ENCODE measurements at places on chromosomes 12 and 14.

DNA sequence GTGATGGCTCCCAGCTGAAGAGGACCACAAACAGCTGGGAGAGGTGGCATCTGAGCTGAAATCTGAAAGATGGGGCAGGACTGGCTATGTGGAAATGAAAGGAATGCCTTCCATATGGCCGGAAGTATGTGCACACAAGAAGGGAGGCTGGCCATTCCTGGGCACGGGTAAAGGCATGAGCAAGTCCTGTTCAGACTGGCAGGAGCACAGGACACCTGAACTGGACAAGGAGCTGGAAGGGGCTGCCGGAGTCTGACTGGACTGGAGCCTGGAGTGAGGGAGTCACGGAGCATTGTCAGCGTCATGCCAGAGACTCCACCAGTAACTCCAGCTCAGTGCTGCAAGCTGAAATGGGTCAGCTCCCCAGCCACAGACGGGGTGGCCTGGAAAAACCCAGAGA lies 11.9 kb upstream of the TC2N start:
- no peak for DNase-seq

DNA sequence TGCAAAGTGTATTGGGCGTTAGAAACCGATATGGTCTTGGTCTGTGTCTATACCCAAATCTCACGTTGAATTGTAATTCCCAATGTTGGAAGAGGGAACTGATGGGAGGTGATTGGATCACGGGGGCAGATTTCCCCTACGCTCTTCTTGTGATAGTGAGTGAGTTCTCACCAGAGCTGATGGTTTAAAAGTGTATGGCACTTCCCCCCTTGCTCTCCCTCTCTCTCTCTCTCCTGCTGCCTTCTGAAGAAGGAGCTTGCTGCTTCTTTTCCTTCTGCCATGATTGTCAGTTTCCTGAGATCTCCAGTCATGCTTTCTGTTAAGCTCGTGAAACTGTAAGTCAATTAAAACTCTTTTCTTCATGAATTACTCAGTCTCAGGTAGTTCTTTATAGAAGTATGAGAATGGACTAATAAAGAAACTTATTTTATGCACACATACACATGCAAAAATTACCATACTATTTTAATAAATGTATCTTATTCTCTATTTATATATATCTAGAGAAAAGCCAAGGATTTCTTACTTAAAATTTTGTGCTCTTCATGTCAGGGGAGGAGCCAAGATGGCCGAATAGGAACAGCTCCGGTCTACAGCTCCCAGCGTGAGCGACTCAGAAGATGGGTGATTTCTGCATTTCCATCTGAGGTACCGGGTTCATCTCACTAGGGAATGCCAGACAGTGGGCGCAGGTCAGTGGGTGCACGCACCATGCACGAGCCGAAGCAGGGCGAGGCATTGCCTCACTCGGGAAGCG lies 1891.0 kb upstream of the FLRT2 start:
- no peak for DNase-seq

- DNase-seq, result no peak
Measured at GRCh38 chr14:36217732-36218131, 41.2 kb upstream of the PTCSC3 start.

GRCh38 chr12:40439771-40440492 lies 215.1 kb downstream of the LRRK2 start:
- no peak for DNase-seq

GRCh38 chr12:115335594-115335993 lies 651.6 kb upstream of the TBX3 start:
- no peak for DNase-seq

DNA sequence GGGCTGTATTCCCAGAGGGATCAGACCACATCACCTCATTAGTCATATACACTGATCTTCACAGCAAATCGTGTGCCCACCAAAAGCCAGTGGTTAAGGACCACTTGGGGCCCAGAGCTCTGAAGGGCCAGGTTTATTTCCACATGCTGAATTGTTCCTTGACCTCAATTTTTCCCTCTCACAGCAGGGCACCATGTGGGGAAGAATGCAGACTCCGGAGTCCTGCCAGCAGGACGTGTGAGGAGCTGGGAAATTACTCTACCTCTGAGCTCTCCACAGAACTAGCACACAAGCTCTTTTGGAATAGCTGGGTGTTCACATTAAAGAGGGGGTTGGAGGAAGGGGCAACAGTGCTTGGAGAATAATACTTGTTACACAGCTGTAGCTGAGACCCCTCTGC lies 57.6 kb upstream of the SEL1L start:
- DNase-seq, result no peak

DNA sequence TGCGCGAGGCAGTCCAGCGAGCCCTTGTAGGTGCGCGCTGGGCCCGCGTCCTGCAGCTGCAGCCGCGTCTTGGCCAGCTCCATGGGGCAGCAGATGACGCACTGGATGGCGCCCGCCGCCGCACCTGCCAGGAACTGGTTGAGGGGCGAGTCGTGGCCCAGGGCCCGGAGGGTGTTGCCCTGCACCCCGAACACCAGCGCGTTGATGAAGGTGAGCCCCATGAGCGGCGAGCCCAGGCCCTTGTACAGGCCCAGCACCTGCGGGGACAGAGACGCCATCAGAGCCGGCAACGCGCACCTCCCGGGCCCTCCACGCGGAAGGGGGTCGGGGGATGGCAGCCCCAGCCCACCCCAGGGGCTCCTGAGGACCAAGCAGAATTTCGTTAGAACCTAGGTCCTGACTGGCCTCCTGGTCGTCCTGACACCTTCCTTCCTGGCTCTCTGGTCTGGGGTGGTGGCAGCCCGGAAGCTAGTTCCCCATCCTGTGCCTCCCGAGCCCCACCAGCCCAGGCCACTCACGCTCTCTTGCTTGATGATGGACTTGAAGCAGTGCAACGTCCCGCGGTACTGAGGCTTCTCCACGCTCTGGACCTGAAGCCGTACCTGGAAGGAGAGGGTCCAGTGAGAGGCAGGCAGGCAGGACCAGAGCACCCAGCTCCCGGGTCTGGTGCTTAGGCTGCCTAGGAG lies 13.3 kb downstream of the SLC25A29 start:
- DNase-seq, result no peak

DNA sequence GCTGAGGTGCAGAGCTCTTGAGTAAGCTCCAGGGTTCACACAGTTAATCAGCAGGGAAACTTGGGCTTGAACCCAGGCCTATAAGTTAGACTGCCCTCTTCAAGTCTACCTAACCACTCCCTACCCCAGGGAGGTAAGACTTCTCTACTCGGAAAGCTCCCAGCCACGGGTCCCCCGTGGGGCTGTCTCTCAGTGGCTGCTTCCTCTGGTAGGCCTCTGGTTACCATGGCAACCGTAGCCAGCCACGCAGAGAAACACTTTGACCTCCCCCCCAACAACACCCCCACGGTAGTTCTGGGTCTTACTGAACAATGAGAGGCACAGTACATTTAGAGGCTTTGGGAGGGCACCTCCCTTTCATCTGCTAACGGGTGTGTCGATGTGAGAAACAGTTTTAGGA lies 245.2 kb downstream of the AACS start:
- no peak for DNase-seq

DNA sequence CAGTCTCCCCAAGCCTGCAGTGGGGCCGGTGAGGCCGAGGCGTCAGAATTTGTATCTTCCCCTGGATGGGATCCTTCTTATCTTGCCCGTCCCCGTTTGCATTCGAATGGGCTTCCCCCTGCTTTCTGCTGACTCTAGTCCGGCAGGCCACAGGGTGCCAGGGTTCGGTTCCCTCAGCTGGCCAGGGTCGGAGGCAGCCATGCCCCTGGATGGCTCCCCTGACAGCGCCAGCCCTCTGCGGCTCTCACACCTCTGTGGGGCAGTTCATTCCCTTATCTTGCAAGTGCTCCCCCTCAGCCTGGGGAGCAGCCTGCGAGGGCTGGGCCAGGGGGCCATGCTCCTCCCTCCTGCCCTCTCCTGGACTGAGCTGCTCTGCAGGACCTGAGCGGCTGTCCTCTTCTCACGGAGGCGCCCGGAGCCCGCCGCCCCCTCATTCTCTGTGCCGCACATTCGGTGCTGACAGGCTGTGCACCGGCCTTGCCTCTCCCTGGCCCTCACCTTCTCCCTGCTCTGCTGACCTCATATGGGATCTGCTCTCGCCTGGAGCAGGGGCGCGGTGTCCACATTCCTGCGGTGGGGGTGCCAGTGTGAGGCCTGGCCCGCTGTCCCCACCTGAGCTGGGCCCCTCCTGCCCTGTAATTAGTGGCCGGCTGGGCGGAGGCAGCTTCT lies 32.8 kb downstream of the KIF26A start:
- DNase-seq, result no peak

DNA sequence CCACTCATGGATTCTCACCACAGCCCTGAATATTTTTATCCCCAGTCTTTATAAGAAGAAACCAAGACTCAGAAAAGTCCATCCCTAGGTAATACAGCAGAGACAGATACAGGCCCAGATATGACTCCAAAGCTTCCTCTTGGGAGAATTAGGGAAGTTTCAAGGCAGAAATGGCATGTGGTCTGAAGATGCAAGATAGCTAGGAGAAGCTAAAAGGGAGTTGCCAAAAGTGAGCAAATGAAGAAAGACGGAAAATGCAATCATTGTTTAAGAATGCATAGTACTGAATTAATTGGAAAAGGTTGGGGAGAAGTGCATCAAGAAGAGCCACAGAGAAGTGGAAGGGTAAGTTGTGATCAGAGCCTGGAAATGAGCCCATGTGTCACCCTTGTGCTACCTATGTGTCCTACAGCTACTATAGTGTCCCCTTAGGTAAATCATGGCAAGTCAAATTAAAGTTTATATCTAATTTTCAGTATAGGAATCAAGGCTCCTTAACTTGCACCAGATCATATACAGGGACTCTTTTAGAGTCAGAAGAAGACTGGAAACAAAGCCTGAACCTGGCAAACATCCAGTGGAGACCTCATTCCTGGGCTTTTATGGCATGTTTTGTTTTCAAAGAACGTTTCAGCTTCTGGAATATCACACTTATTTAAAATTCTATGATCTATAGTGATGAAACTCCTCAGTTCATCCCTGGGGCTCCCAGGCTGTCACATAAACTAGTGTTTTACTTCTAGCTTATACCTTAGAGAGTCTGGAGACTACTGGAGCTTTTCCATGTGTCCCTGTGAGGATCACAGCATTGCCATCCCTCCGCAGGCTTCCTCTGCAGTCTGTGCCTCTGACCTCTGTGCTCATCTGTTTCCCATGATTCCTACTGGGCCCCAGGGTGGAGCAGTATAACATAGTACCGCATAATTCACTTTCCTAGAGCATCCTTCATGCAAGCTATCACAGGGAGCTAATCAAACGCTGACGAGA lies 189.0 kb upstream of the CDKN3 start:
- DNase-seq, result no peak

GRCh38 chr14:62711351-62712023 lies 333.8 kb downstream of the KCNH5 start:
- DNase-seq, result no peak

DNA sequence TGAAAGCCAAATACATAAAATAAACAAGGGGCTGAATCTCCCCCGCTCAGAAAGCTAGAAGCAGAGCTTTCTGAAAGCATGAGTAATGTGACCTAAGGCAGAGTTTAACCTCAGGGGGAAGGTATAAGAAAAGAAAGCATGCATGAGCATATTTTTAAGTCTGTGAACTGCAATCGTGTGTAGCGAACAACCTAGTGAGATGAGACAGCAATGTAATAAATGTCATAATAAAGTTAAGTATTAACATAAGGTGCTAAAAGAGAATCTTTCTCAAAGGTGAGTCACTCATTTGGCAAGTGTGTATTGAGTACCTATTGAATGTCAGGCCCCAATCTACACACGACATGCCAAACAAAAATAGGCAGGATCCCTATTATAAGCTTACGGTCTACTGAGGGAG lies 14.2 kb upstream of the WDR20 start:
- DNase-seq, result no peak

DNA sequence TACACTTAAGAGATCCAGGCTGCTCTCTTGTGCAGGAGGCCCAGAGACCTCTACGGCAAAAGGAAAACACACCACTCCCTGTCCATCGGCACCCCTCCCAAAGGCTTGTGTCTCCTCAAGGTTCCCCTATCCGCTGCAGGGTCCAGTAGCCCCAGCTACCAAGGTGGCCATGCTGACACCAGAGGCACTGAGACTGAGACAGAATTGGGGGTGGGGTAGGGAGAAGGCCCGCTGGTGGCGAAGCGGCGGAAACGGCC lies 590 bp downstream of the DDIT3 start:
- DNase-seq, result no peak

DNA sequence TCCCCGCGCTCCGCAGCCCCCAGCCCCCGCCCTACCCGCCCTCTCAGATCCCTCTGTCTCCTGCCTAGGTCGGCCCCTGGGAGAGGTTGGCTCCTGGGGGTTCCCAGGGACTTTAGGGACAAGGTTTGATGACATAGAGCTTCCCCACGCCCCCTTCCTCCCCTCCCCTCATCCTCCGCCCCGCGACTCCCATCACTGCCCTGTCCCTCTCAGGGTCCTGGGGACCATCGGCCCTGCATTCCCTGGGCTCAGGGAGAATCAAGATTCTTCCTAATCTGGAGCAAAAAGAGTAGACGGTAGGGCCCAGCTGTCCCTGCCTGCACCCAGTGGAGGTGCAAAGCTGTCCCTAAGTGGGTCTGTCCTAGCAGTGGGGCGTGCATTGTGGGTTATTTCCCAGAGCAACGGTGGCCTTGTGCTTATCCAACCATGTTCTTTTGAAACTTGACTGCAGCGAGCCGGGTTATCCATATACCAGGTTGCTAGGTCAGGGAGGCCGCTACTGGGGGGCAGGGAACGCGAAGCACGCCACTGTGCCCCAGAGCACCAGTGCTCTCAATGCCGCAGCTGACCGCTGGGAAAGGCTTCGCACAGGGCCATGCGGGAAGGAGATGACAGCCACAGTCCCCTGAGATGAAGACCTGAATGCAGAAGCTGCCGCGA lies 124.4 kb upstream of the PRMT8 start:
- no peak for DNase-seq

- DNase-seq, result no peak
Measured at GRCh38 chr14:87111126-87111525, 881.9 kb downstream of the GALC start.

GRCh38 chr12:123671876-123672275 lies 963 bp downstream of the TCTN2 start:
- no peak for DNase-seq

DNA sequence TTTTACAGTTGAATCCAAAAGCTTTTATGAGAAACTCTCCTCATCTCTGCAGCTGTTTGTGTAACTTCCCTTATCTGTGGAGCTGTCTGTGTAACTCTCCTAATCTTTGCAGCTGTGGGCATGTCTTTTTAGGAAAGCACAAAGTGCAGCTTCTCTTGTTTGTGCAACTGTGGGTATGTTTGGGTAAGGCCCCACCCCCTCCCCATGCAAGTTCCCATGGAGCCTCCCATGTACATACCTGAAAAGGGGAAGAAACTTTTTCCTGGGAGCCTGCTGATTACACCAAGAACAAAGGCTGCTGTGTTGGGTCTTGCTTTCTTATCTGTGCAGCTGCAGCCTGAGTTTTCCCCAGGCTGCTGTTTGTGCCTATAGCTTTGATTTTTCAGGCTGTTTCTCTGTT lies 42.7 kb upstream of the CDKN3 start:
- DNase-seq, result no peak

- no peak for DNase-seq
Measured at GRCh38 chr14:69370061-69370460, 28.0 kb downstream of the ERH start.
